ENCODE measurements at places on chromosomes 12 and 14.

GRCh38 chr12:2800046-2800570 is 5.3 kb downstream of the FKBP4 start:
- no peak for DNase-seq

DNA sequence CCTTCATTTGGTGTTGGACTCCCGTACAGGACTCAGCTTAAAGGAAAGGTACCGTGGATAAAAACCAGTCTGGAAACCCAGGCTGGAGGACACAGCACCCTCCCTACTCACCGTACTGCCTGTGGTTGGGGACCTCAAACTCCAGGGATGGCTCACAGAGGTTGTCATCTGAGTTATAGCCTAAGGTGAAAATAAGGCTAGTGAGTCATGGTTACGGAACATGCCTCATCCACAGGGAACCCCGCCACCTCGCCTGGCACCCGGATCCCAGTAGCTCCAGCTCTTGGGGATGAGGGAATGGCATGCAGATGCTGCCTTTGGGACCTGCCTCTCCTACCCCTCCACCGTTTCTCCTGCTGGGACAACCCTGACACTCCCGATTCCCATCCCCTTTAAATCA is 36.8 kb upstream of the GPR68 start:
- DNase-seq, result no peak

- no peak for DNase-seq
Measured at GRCh38 chr14:102849526-102850379, 72.5 kb downstream of the TRAF3 start.

DNA sequence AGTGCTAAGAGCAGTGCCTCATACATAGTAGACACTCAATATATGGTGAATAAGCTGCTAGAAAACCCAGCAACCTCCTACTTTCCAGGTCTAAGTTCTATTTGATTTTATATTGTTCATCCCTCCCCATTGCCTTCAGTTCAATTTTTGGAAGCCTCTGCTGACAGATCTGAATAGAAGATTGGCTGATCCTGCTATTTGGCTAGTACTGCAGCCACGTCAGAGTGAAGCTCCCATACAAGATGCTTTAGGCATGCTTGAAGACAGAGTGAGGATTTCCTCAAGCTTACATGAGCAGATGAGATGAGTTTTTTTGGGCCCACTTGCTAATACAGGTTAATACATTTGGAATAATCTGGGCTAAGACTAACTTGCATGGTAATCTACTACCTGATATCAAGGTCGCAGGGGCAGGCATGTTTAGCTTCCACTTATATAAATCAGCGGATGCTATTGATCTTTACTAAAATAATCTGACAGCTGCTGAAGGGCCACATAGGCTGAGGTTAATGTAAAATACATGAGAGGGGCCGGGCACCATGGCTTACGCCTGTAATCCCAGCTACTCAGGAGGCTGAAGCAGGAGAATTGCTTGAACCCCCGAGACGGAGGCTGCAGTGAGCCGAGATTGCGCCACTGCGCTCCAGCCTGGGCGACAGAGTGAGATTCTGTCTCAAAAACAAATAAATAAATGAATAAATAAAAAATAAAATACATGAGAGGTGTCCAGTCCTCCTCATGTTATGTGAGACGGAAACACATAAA is 15.9 kb upstream of the AEBP2 start:
- no peak for DNase-seq

GRCh38 chr14:83816761-83817160 is 1713.2 kb upstream of the FLRT2 start:
- no peak for DNase-seq

DNA sequence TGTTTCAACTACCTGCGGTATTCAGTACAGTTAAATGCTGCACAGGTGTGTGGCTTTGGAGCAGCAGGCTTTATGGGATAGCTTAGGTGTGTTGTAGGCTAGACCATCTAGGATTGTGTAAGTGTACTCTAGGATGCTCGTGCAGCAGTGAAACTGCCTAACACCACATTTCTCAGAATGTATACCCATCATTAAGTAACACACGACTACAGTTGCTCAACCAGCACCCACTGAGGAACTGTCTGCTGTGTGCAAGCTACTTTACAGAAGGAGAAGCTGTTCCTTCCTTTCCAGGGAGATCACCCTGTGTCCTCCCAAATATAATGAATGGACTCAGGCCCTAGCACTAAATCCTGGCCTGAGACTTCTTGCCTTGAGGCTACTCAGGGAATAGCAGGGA is 94.8 kb downstream of the SLC24A4 start:
- no peak for DNase-seq

DNA sequence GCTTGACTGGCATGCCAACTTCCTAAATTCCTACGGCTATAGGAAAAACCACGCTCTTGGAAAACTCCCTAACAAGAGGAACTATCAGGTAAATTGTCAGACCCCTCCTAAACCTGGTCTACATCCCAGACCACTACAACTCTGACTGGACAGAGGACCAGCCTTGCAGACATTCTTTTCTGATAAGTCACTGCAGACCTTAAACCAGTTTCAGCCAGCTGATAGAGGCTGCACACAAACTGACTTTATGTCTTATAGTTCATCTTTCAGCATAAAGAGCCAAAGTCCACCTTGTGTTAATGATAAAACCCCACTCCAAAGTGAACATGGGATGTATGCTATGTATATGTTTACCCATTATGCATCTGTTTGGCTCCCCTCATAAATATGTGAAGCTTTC is 166.6 kb downstream of the KTN1 start:
- DNase-seq, result no peak

GRCh38 chr12:86249851-86250250 is 6.3 kb downstream of the MGAT4C start:
- no peak for DNase-seq

- no peak for DNase-seq
Measured at GRCh38 chr14:78752518-78753188, 582.5 kb downstream of the NRXN3 start.

DNA sequence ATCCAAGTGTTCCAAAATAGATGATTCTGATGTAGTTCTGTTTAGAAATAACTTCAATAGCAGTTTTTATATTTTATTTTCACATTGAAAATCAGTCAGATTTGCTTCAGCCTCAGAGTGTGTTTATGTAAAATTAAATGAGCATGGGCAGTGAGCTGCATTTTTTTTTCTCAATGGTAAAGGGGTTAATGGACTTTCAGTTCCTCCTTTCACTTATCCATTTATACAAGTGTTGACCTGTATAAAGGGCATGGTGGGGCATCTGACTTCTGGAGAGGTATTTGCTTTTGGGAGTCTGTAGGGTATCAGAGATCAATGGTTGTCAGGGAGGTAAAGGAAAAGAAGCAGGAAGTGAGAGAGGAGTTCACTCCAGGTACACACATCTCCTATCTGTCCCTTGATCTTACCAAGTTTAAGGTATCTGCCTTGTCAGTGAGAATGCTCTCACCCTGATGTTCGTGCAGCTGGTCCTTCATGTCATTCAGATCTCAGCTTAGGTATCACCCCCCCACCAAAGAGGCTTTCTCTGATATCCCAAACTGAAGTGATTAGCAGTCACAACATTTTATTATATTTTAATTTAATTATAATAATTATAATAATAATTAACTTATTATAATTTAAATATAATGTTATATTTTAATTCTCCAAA is 181.6 kb upstream of the LMNTD1 start:
- no peak for DNase-seq

Data from activated T-cell treated with anti-CD3 and anti-CD28 coated beads for 24 hours (primary cell).